Cardiac septum (tissue), 1 donor: ENCODE measurements at places on chromosomes 13 and 19. TPM values are rescaled to one million over a fixed set of nuclear protein-coding genes. Genes with fewer than 3 reads are reported as not detected.

- no peak for DNase-seq
These were observed 583 bp upstream of the ZNF480 start for GRCh38 chr19:52296400-52296772.

GRCh38 chr19:46620716-46621115 is 4.2 kb downstream of the PTGIR start:
- DNase-seq: no peak

DNA sequence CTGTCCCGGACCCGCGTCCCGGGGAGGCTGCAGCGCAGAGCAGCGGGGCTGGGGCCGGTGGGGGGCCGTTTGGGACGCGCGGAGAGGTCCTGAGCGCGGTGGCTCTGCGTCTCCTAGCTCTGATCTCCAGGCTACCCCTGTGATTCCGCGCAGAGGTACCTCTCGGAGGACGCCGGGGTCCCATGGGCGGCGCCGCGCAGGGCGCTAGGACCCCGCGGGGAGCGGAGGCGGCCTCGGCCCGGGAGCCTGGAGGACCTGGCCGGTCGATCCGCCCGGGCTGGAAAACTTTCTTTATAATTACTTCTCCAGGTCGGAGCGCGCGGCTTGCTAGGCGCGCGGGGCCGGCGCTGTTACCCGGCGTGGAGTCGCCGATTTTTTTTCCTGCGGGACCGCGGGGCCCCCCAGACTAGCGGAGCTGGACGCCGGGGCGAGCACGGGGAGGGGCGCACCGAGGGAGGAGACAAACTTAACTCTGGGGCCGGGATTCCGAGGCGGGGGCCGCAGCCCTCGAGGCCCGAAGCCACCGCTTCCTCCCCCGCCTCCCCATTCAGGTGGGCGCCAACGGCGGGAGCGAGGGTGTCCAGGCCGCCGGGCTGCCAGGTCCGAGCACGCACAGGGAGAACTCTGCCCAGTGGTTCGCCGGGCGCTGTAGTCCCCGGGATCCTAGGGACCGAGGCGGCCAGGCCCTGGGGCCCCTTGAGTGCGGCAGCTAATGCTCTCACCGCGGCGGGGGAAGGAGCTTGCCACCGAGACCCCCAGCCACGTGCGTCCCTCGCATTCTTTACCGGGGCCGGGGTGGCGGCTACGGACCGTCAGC is 848 bp upstream of the CEBPA start:
- no peak for DNase-seq

DNA sequence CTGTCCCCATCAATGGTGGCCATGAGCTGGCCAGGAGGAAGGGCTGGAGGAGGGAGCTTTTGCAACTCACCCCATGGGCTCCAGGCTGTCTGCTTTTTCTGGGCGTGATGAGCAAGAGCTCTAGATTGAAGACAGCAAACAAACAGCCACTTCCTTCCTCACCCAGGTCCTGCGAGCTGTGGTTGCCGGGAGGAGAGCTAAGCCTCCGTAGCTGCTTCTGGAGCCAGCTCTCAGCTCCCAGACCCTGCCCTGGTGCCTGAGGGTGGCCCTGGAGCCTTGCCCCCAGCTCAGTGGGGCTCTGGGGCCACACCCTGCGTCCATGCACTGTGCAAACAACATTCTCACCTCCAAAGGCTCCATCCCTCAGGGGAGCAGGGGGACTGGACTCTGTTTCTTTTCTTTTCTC is 6.2 kb downstream of the MYO1F start:
- peak; percentile 90 for DNase-seq

- DNase-seq: no peak
These were observed 562.5 kb downstream of the GPC6 start for GRCh38 chr13:93789058-93789457.

DNA sequence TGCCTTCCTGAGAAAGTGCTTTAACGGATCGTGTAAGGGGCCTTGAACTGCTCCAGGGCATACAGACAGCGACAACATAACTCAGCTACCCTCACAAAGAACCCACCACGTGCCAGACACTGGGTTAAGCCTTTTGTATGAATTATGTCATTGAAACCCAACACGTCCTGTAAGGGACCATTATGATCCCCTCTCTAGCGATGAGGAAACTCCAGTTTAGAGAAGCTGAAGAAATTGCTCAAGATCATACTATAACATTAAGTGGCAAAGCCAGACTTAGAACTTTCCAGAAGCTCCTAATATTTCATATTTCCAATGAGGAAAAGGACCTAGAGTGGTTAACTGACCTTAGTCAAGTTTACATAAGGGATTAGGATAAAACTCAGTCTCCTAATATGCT is 57.0 kb upstream of the RAP2A start:
- DNase-seq: no peak

- DNase-seq: no peak
These were observed 98.0 kb upstream of the SLC10A2 start for GRCh38 chr13:103164251-103164650.

- no peak for DNase-seq
These were observed 121.4 kb downstream of the ENOX1 start for GRCh38 chr13:43665388-43665787.

DNA sequence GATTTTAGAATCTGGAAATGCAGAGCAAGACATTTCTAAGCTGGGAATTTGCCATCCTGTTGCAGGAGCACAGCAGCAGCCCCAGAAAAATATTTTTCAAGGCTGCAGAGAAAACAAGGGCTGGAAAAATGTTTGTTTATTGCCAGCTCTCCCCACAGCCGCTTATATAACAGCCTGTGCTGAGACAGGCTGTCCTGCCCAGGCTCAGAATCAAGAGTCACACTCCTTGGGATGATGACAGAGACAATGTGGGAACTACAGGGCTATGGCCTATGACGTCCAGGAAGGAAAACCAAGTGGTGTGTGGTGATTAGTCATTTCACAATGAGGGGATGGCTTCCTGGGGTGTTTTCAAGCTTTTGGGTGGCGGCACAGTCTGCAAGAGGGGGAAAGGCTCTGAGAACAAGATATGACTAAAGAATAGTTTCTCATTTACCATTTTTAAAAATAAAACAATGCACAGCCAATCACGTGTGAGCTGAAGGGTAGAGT is 136.3 kb upstream of the SERP2 start:
- no peak for DNase-seq

DNA sequence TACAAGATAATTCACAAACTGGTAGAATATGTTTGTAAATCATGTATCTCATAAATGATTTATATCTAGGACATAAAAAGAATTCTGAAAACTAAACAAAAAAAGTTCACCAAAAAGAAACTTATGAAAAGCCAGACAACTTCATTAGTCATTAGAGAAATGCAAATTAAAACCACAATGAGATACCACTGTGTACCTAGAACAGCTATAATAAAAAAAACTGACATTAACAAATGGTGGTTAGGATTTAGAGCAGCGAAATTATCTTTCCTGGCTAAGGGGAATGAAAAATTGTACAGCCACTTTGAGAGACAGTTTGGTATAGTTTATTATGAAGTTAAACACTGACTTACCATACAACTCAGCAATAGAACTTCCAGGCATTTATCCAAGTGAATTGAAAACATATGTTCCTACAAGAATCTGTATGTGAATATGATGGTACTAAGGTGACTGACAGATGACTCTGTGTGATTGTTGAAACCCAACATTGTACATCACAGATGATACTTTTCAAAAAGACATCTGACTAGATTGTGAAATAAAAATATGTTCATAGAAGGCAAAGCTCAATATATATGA is 41.8 kb downstream of the UGGT2 start:
- no peak for DNase-seq

GRCh38 chr19:33498391-33499000 is 23.1 kb downstream of the PEPD start:
- DNase-seq: no peak

DNA sequence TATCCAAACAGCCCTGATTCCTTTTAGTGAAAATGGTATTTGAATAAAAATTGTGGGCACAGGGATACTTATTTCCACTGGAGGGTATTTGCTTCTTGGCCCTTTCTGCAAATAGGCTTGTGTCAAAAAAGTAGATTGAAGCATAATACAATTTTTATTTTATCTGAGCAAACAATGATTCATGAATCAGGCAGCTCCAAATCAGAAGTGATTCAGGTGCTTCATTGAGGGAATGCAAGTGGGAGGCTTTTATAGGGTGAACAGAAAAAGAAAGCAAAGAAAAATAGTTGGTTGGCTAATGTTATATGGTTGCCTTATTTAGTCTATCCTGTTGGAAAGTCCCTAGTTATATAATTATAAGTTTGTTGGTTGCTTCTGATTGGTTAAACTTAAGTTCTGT is 117.9 kb downstream of the ITGBL1 start:
- no peak for DNase-seq

GRCh38 chr19:15196360-15197005 is 4.3 kb downstream of the NOTCH3 start:
- no peak for DNase-seq

DNA sequence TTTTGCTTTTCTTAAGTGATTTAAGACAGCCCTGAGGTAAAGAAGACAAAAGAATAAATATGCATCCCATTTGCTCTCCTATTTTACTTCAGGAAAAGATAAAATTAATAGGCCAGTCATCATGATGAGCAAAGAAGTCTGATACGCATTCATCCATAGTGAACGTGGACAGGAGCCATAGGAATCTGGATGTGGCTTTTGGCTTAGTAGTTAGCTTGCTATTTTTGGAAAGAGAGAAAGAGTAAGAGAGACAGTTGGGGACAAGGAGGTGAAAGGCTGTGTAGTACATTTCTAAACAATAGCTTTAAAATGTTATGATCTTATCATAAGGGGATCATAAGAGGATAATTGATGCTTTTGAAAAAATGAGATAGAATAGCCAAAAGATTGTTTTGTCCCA is 545.2 kb downstream of the IRS2 start:
- DNase-seq: no peak

CEACAM16 gene
- total RNA-seq: not detected

SPACA7 gene
- not detected for total RNA-seq

IGFL2 gene
- total RNA-seq: not detected

ZNF534 gene
- 0.73 TPM for total RNA-seq

SIGLEC14 gene
- total RNA-seq: 1.2 TPM

UBXN6 gene
- total RNA-seq: 102 TPM

C5AR1 gene
- total RNA-seq: 12.9 TPM

ERFL gene
- total RNA-seq: not detected

LCP1 gene
- total RNA-seq: 13.2 TPM

FUT1 gene
- 1.6 TPM for total RNA-seq

TUBB4A gene
- total RNA-seq: 0.40 TPM

CFAP97D2 gene
- not detected for total RNA-seq

ZNF440 gene
- total RNA-seq: 5.4 TPM
